Endodermal cell (in vitro differentiated cells): ENCODE measurements at places on chromosomes 5 and 9.

DNA sequence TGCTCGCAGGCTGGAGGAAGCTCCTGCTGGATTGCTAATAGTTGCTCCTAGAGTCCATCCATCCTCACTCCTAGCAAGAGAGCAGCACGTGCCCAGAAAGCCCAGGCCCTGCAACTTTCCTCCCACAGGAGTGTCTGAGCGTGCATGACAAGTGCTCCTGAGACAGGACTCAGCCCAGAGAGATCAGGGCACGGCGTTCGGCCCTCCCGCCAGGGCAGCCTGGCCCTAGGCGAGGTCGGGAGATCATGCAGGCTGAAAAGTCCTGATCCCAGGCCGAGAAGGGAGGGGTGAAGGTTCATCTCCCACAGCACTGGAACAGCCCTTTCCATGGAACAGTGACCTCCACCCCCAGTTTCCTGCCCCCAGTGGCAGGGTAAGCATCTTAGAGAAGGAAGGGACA lies 94.8 kb downstream of the ROR2 start:
- no peak overlapping the region for H3K4me3 ChIP-seq
- H3K27me3 ChIP-seq = no peaks in the 10 kb centered on the region
- H3K4me1 ChIP-seq = peaks cover 36% of the 10 kb centered on the region
- peak; percentile 48 for DNase-seq

DNA sequence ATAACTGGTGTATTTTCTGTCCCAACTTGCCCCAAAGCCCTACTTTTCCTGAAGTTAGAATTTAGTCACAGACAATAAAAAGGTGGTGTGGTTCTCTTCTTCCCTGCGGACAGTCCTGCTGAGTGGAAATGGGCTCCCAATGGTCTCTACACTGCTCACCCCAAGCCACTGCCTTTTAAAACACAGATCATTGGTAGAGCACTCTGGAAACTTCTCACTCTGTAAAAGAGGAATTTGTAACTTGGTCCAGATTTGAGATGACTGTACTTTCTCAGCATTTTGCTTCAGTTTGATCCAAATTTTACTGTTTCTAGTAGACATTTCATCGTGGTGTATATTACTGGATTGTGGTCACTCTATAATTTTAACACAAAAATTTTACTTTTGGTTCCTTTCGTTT lies 80.3 kb upstream of the ROR2 start:
- H3K4me3 ChIP-seq = no peak overlapping the region
- no peak for DNase-seq
- no peak overlapping the region for H3K27ac ChIP-seq

GRCh38 chr9:117718085-117718484 lies 13.9 kb downstream of the TLR4 start:
- H3K27ac ChIP-seq = no peak overlapping the region
- H3K27me3 ChIP-seq = no peaks in the 10 kb centered on the region
- no peak overlapping the region for H3K4me3 ChIP-seq
- no peak for DNase-seq
- H3K36me3 ChIP-seq = no peaks in the 10 kb centered on the region
- H3K4me1 ChIP-seq = peaks cover 7% of the 10 kb centered on the region

- H3K4me1 ChIP-seq = no peaks in the 10 kb centered on the region
- no peak overlapping the region for H3K4me3 ChIP-seq
- H3K36me3 ChIP-seq = no peaks in the 10 kb centered on the region
- H3K27ac ChIP-seq = no peak overlapping the region
- DNase-seq = no peak
Observed at GRCh38 chr5:106028314-106028713, 1642.4 kb downstream of the EFNA5 start.

DNA sequence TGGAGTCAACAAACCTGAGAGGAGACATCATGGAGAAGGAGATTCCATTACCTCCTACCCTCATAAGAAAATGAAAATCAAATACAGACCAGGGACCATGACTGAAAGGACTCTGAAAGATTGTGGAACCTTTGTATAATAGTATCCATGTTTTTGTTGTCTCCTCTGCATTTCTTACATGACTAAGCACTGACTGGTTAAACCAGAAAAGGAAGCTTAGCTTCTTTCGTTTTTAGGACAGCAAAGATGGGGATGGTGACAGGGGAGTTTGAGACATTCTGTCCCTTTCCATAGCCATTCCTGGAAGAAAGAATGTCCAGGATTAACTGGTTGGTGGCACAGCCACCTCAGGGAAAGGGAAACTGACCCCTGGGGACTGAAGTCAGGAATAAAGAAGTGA lies 22.2 kb downstream of the ITGA1 start:
- H3K4me3 ChIP-seq = no peak overlapping the region
- H3K27me3 ChIP-seq = no peaks in the 10 kb centered on the region
- H3K27ac ChIP-seq = no peak overlapping the region
- H3K36me3 ChIP-seq = no peaks in the 10 kb centered on the region
- H3K4me1 ChIP-seq = peaks cover 9% of the 10 kb centered on the region
- no peak for DNase-seq

- no peaks in the 10 kb centered on the region for H3K36me3 ChIP-seq
- H3K4me3 ChIP-seq = no peak overlapping the region
- H3K27me3 ChIP-seq = no peaks in the 10 kb centered on the region
- no peak overlapping the region for H3K27ac ChIP-seq
- no peak for DNase-seq
- H3K4me1 ChIP-seq = peaks cover 10% of the 10 kb centered on the region
Observed at GRCh38 chr5:133269691-133270090, 217.9 kb downstream of the HSPA4 start.

- H3K36me3 ChIP-seq = no peaks in the 10 kb centered on the region
- peak; percentile 77 for DNase-seq
- no peak overlapping the region for H3K4me3 ChIP-seq
- no peak overlapping the region for H3K27ac ChIP-seq
Observed at GRCh38 chr5:153974131-153974812, 64.4 kb downstream of the FAM114A2 start.

GRCh38 chr5:163387589-163388343 lies 49.6 kb upstream of the CCNG1 start:
- H3K27me3 ChIP-seq = no peaks in the 10 kb centered on the region
- no peaks in the 10 kb centered on the region for H3K36me3 ChIP-seq
- no peak for DNase-seq
- no peak overlapping the region for H3K4me3 ChIP-seq
- no peak overlapping the region for H3K27ac ChIP-seq

DNA sequence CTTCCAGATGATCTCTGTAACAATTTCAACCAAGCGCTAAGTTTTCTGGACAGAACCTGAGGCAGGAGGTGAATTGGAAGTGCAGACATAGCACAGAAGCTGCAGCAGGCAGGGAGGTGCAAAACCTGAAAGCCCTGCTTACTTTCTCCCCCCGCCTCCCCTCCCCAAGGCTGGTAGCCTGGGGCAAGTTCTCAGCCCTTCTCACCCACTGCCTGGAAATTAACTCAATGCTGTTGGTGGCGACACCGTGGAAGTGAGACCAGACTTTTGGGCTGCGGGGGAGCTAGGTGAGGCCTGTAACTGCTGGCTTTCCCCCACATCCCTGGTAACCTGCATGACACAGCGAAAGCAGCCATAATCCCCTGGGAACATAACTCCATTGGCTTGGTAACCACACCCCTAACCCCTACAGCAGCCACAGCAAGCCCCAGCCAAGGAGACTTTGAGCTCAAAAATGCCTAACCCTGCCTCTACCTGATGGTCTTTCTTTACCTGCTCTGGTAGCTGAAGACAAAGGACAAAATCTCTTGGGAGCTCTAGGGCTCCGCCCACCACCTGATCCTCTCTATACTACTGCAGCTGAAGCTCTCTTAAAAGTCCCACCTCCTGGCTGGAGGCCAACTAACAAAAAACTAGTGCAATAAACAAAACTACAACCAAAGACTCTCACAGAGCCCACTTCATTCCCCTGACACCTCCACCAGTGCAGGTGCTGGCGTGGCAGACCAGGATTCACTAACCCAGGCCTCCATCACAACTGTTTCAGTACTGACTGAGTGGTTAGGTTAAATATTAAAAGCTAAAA lies 11.9 kb upstream of the OR13C8 start:
- no peaks in the 10 kb centered on the region for H3K4me1 ChIP-seq
- no peaks in the 10 kb centered on the region for H3K36me3 ChIP-seq
- no peak overlapping the region for H3K4me3 ChIP-seq
- no peaks in the 10 kb centered on the region for H3K27me3 ChIP-seq
- H3K27ac ChIP-seq = no peak overlapping the region

DNA sequence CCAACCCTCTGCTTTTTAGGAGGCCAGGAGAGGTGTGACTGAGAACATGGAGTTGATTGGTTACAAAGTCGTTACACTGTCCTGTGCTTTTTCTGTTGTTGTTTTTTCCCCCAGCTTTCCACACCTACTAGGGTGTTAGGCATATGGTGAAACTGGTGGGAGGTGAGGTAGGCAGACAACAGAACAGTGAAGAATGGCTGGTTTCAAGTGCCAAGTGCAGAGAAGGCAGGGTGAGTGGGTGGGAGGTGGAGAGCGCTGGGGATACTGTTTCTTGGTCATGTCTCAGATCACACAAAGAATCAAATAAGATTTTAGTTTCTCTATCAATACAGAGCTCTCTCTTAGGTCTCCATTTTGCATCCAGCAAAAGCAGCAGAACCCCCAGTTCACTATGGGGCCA lies 2.2 kb upstream of the SPTAN1 start:
- H3K36me3 ChIP-seq = no peaks in the 10 kb centered on the region
- peaks cover 14% of the 10 kb centered on the region for H3K4me1 ChIP-seq
- H3K27ac ChIP-seq = no peak overlapping the region

GRCh38 chr9:126113176-126113575 lies 213.5 kb upstream of the MVB12B start:
- DNase-seq = peak; percentile 14
- H3K27ac ChIP-seq = no peak overlapping the region
- no peak overlapping the region for H3K4me3 ChIP-seq
- H3K36me3 ChIP-seq = no peaks in the 10 kb centered on the region
- no peaks in the 10 kb centered on the region for H3K4me1 ChIP-seq
